ENCODE measurements at places on chromosomes 3 and 15.
A peak's percentile ranks its signal among the peaks of the same experiment; 100 is the strongest.

DNA sequence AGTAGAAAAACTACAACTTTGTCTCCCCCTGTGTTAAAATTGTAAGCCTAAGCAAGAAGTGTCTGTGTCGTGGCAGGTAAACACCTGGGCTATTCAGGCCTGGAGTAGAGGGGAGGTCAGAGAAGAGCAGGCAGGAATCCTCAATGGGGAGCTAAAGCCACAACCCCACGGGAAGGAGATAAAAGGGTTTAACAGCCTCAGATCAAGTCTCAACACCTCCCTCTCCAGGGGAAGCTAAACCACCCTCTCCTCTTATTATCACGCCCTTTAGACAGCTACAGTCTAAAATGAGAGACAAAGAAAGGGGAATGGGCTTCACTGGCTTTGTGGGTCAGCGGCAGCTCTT, 11.6 kb downstream of the ETV5 start:
- no peak for DNase-seq

GRCh38 chr15:77980098-77980497, 97.4 kb downstream of the TBC1D2B start:
- DNase-seq = no peak

DNA sequence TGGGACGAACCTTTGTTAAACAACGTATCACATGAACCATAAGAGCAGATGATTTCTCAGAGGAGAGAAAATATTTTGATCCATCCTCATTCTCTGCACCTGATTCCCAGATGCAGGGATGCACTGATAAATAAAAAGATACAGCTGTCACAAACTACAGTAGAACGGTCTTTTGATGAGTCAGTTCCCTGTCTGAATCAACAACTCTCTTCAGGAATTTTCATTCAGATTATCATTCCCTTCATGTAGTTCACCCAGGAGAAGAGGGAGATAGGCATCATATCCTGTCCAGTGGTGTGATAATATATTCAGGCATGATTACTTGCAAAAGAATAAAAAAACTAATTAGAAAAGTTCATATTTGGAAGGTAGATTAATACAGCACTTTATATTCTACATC, 521.5 kb downstream of the PYDC2 start:
- no peak for DNase-seq

- no peak for DNase-seq
Observed at GRCh38 chr15:38189671-38190295, 62.9 kb upstream of the SPRED1 start.

DNA sequence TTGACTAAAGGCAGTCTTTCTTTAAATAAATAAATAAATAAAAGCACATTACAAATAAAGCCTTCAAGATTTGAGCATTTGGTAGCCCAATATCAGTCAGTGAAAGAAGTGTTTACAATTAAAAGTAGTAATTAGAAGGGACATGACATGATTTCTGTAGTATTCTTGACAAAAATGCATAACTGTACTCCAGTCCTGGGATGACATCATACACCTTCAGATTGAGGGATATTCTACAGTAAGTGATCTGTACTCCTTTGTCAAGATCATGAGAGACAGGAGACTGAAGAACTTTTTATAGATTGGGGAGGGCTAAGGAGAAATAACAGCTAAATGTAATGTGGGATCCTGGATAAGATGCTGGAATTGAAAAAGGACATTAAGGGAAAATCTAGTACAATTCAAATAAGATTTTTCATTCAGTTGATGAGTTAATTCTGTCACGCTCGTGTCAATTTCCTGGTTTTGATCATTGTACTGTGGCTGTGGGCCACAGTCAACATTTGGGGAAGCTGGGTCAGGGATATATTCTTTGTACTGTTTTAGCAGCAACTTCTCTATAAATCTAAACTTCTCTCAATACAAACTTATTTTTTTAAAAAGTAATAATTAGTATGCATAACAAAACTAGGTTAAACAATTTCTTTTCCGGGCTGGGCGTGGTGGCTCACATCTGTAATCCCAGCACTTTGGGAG, 314.8 kb downstream of the PTPRG start:
- no peak for DNase-seq

DNA sequence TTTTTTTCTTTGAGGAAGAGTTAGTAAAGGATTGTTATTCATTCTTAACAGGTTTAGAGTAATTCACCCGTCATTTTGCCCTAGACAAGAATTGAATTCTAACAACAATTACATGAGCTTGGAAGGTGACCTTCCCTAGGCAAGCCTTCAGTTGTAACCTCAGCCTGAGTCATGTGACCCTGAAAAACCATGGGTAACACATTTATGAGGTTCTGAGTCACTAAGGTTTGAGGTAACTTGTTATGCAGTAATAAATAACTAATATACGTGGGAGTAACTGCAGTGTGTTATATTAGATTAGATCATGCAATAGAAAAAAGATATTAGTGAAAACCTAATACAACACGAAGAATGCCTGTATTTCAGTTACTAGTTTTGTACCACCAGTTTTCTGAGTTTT, 237.6 kb upstream of the NDN start:
- no peak for DNase-seq

DNA sequence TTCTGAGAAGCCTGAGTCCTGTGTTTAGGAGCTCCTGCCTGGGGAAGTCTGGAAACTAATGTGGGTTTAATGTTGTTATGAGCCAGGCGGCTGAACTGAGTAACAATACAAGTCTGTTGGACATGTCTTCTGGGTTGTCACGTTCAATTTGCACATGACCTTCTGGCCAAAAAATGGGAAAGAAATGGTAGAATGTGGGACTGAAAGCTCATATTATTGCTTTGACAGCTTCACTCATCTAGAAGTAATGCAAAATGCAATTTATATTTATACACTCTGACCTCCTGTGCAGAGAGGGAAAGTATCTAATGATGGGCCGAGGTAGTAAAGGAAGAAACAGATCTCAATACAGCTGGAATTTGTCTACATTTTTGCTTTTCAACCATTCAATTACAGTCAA, 75.8 kb downstream of the NR2F2 start:
- DNase-seq = no peak

- DNase-seq = no peak
Observed at GRCh38 chr15:68815598-68815997, 5.1 kb downstream of the ANP32A start.

DNA sequence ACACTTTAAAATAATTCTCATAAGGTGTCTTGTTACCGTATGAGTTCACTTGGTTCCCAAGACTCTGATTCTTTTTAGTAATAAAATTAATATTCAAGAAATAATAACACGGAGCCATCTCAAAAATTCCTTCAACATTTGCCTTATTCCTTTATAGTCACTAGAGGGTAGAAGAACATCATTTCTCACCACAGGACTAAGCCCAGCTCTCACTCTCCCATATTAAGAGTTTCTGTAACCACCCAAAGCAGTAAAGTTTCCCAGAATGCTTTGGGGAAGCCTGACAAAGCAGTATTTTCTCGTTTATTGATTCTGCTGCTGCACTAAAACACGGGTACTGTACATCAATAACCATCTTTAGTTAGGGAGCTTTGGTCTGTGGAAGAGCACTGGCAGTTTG, 114.9 kb downstream of the MCTP2 start:
- DNase-seq = no peak

DNA sequence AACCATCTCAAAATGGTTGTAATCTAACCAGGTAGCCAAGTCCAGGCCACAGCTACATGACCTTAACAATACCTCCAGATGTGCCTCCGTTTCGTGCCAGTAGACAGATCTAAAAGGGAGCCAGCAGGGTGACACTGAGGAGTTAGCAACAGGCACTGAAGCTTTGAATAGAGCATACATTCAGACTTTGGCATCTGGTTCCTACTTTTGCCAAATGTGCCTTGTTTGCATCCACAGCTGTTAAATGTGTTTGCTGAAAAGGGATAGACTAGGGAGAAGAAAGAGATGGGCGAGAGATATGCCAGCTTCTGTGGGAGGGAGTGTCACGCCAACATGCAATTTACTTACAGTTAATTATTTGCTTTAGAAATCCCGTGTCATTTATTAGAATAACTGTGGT, 1433.9 kb upstream of the CADM2 start:
- no peak for DNase-seq

- DNase-seq = no peak
Observed at GRCh38 chr3:42702066-42702951, at the start of gene HHATL. HHATL (minus strand) TSS chr3:42702798; CDS start chr3:42700826, 1,972 bp downstream.

- no peak for DNase-seq
Observed at GRCh38 chr3:151479452-151479851, 18.6 kb upstream of the IGSF10 start.

DNA sequence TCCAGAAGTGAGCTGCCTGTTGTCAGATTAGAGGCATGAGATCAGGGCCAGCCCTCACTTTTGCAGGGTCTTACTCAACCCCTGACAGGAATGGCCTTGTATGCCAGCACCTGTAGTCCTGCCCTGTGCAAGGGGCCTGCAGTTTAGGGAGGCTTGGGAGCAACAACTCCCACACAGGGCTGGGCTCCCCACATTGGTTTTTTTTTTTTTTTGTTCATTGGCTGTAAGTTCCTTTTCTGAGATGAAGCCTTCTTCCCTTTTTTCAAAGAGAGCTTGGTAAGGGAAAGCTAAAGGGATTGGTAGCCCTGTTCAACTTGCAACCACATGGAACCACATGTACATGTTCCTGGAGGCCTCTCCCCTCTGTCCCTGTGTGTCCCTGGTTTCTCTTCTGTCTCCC, 46.4 kb downstream of the TNFAIP8L3 start:
- no peak for DNase-seq

GRCh38 chr3:25043177-25043576, 384.9 kb upstream of the RARB start:
- DNase-seq = no peak

- no peak for DNase-seq
Observed at GRCh38 chr3:55014906-55015305, 87.0 kb upstream of the LRTM1 start.

DNA sequence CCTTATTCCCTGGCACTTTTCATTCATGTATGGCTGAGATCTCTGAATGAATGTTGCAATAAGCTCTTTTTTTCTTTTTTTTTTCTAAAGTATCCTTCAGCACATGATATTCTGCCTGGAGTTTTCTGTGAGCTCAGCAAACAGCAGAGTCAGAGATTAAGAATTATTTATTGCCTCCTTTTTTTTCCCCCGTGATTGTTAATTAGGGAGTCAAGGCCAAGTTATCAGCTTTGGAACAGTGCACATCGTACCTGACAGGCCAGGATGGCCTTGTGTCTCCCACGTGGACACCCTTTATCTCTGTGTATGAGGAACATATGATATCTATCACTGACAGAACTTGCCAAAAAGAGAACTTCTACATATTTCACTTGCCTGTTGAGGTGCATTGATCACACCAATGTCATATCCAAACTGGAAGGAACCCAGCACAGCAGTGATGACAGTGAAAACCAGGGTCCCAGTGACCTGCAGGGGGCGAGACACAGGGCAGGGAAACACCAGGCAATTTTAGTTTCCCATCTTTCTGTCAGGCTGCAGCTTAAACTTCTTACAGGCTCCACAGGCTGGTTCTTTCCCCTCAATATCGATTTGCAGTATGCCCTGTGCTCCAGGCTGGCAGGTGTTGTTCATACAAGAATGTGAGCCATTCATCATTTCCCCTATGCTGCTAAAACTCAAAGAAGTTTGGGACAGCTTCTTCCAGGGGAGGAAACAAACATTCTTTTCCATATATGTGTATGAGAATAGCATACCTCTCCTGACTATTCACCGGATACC, 8.2 kb downstream of the SLC2A2 start:
- DNase-seq = no peak

DNA sequence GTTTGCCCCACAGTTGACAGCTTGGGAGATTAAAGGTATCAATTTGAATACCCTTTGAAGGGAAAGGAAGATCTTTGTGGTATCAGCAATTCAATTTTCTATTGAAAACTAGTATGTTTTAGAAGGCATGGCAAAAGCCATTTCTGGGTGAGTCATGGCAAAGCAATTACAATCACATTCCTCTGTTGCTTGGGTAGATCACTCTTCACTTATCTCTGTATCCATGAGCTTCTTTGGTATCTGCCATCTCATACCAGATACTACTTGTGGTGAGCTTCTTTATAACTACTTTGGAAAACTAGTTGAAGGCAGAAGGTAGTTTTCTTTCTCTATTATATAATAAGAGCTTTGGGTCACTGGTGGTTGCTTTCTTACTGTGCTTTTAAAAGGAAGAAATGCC, 28.3 kb upstream of the LSAMP start:
- DNase-seq = no peak

DNA sequence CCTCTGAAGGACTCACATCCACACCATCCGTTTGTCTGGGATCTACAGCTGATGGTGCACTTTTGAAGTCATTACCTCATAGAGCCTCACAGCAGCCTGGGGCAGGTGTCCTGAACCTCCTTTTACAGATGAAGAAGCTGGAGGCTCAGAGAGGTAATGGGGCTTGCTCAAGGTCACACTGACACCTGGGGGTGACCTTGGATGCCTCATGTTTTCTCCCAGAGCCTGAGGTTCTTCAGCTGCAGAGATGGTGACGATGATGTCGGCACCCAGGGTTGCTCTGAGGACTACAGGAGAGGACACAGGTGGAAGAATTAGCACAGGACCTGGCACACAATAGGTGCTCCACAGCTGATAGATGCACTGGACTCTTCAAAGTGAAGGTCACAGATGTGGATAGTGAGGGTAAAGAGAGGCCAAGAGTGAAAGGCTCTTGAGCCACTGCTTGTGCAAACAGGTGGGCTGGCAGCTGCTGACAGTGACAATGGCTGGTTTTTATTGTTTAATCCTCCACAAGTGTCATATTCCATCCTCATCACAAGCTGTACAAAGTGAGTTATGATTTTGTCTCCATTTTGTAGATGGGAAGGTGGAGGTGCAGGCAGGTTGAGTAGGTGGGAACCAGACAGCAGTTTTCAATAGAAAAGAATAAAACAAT, 17.4 kb upstream of the ATP2B2 start:
- no peak for DNase-seq

- DNase-seq = no peak
Observed at GRCh38 chr15:59313641-59314332, 58.9 kb downstream of the MYO1E start.

DNA sequence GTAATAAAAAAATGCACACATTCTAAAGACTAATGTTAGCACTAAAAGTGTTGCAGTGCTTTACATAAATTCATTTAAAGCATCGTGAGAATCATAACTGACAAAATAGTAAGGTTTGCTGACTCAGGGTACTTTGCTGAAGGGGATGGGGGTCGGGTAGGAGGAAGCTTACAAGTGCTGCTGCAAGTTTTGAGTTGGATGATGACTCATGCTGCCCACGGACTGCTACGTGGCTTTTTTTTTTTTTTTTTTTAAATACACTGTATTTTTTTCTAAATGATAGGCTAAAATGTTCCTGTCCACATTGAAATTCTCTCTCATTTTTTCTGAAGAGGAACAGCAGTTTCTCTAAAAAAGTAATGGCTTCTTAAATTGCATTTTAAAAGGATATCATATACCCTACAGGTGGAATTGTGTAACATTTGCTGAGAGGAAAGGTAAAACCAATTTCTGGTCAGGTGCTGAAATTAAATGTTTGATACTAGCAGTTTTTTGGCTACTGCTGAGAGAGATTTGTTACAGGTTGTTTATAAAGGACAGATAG, 2.2 kb downstream of the MAPK6 start:
- peak; percentile 75 for DNase-seq

DNA sequence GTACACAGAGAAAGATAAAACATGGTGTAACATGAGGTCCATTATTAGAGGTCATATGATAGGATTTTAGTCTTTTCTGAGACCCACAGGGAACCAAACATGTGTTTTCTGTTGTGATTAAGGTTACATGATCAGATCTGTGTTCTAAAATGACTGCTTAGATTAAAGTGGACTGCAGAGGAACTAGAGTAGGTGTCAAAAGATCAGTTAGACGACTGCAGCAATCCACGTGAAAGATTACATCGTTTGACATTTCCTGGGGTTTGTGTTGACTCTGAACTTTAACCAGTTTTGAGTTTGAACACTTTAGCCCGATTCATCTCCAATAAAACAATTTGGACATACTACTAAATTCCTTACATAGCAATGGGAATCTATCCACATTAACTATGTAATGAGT, 5.1 kb downstream of the MIX23 start:
- DNase-seq = no peak

All from CD4-positive, alpha-beta T cell (primary cell).